ENCODE measurements at places on chromosomes 16 and 17. TPM values are rescaled to one million over a fixed set of nuclear protein-coding genes. Genes with fewer than 3 reads are reported as not detected.

The TMC7 gene
- total RNA-seq = not detected

The SLC5A10 gene
- not detected for total RNA-seq

The PIRT gene
- not detected for total RNA-seq

The MAPT gene
- total RNA-seq = 0.42 TPM

The KRT25 gene
- total RNA-seq = not detected

The CEP295NL gene
- total RNA-seq = not detected

The SLC22A31 gene
- not detected for total RNA-seq

The TMEM106A gene
- total RNA-seq = 8.8 TPM

The WNK4 gene
- total RNA-seq = 0.55 TPM

The APOH gene
- not detected for total RNA-seq

The ESRP2 gene
- 0.11 TPM for total RNA-seq

The RNF157 gene
- total RNA-seq = 13.9 TPM

The SIRT7 gene
- total RNA-seq = 41.4 TPM

The HSD17B1 gene
- total RNA-seq = 0.37 TPM

The SCIMP gene
- total RNA-seq = 0.22 TPM

The GUCY2D gene
- total RNA-seq = not detected

The FBXL16 gene
- 7.6 TPM for total RNA-seq

The TEKT3 gene
- not detected for total RNA-seq

The CES4A gene
- 5.1 TPM for total RNA-seq

The CNGB1 gene
- not detected for total RNA-seq

The PIK3R5 gene
- total RNA-seq = 30.2 TPM

The OR1A1 gene
- total RNA-seq = not detected

The MARVELD3 gene
- not detected for total RNA-seq

The CD300LB gene
- total RNA-seq = 0.11 TPM

The TSPOAP1 gene
- total RNA-seq = 15.0 TPM

The CIBAR2 gene
- total RNA-seq = not detected
